Vein endothelial cell (primary cell): ENCODE measurements at places on chromosomes 5 and 9. TPM values are rescaled to one million over a fixed set of nuclear protein-coding genes. Genes with fewer than 3 reads are reported as not detected.

Gene DNAH5
- 0.33 and 0.96 TPM in 2 replicates for total RNA-seq

Gene CARTPT
- not detected in 2 replicates for total RNA-seq

Gene SNCAIP
- total RNA-seq, result 23.5 and 37.4 TPM in 2 replicates

Gene IFNW1
- total RNA-seq, result not detected in 2 replicates

Gene TEK
- total RNA-seq, result 89.3 and 139 TPM in 2 replicates

Gene SEMA5A
- 0.10 and 0.33 TPM in 2 replicates for total RNA-seq

Gene EPB41L4A
- total RNA-seq, result 29.1 and 42.1 TPM in 2 replicates

Gene ADAMTS2
- under 0.01 and 1.1 TPM in 2 replicates for total RNA-seq
